GM18507 (cell line): ENCODE measurements at places on chromosomes 7 and 10.
A peak's percentile ranks its signal among the peaks of the same experiment; 100 is the strongest.

- DNase-seq, result no peak
Observed at GRCh38 chr10:78766603-78767002, 302.2 kb upstream of the ZMIZ1 start.

DNA sequence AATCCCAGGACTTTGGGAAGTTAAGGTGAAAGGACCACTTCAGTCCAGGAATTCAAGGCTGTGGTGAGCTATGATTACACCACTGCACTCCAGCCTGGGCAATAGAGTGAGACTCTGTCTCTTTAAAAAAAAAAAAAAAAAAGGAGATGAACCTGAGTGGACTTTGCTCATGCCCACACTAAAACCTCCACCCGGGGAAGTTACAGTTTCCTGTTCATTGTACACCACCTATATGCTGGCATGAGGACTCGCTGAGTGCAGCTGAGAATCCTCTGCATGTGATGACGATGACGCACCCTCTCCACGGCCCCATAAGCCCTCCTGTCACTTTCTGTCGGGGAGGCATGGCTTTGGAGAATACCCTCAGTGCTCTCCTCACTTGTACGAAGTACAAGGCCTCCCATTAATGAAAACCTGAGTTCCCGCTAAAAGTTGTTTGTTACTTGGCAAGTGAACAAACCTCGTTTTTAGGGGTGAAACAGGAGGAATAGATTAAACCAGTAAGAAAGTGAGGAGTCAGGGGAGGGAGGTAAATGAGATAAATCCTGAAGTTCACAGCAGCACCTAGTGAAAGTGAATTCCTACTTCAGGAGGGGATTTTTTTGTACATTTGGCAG, 15.9 kb downstream of the TMEM176B start:
- no peak for DNase-seq

GRCh38 chr7:33720870-33721269, 184.5 kb upstream of the BMPER start:
- DNase-seq, result no peak

DNA sequence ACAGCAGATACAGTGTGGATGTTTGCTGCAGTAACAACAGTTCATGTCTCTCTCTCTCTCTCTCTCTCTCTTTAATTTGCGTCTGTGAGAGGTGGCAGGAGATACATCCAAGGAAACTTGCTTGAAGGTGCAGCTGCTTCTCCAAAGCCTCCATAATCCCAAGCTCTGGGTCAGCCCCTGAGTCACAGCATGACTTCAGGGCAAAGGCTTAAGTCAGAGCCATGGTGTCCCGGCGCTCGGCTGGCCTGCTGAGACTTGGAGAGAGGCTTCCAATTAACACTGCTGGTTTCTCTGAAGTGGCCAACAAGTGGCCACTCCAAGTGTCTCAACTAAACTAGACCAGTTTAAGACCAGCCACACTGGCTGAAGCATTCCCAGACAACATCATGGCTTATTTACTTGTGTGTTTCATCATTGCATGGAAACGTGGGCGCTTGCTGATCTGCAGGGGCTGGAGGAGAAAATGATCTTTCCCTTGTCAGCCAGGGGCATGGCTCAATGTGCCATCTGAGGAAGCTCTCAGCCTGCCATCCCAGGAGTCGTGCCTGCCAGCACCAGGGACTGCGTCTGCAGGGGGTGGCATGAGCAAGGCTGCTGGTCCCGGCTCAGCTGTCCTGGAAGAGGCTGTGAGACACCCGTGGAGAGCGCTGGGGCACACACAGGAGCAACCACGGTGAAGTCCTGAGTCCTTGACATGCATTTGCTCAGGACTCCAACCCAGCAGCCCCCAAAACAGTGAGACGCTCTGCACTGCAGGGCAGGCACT, 254.2 kb downstream of the COBL start:
- no peak for DNase-seq

DNA sequence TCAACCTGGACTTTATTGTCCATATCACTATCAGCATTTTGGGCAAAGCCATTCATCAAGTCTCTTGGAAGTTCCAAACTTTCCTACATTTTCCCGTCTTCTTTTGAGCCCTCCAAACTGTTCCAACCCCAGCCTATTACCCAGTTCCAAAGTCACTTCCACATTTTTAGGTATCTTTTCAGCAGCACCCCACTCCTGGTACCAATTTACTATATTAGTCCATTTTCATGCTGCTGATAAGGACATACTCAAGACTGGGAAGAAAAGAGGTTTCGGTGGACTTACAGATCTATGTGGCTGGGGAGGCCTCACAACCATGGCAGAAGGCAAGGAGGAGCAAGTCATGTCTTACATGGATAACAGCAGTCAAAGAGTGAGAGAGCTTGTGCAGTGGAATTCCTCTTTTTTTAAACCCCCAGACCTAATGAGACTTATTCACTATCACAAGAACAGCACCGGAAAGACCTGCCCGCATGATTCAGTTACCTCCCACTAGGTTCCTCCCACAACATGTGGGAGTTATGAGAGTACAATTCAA, 50.2 kb downstream of the NRF1 start:
- DNase-seq, result no peak

DNA sequence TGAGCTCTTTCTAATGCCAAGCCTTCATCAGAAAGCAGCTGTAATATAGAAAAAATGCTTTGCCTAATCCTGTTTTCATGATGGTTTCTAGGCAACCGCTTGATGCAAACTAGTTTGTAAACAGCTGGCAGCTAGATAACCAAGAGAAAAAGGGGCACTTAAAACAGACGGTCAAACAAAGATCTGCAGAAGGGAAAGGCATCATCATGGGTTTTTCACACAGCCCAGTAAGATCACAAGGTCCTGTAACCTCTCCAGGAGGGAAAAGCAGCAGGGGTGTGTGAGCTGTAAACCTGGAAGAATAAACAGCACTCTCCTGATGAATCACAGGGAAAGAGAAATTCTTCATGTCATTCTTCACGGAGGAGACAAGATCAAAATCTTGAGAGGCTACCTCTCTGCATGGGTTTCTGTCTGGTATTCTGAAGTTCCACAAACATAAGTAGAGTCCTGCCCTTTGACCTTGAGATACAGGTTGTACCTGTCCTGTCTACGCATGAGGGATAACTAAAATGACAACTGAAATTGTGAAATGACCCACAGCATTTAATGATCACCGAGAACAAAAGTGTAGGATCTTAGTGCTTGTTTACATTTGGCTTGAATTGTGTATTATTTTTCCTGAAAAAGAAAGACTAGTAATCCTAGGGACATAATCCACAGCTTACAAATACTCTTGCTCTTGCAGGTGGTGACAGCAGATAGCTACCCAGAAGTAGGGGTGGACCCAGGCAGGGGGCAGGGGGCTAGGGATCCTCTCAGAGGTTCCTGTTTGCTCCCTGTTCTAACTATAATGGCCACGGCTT, 48.0 kb downstream of the CREB3L2 start:
- no peak for DNase-seq

DNA sequence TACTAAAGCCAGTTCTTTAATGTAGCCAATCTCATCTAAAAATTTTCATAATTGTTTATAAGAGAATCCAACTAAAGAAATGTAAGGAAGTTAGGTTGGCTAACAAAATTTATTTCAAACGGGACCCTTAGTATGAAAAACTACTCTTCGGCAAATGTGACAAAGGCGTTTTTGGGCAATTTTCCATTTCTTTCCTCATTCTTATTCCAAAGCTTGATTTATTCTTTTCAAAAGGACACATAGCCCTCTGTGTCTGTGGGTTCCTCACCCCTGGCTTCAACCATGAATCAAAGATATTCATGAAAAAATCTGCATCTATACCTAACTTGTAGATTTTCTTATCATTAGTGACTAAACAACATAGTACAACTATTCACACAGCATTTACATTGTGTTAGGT, 195.9 kb downstream of the ZMYND11 start:
- no peak for DNase-seq

- DNase-seq, result no peak
Observed at GRCh38 chr7:159107161-159107892, 37.3 kb downstream of the VIPR2 start.

DNA sequence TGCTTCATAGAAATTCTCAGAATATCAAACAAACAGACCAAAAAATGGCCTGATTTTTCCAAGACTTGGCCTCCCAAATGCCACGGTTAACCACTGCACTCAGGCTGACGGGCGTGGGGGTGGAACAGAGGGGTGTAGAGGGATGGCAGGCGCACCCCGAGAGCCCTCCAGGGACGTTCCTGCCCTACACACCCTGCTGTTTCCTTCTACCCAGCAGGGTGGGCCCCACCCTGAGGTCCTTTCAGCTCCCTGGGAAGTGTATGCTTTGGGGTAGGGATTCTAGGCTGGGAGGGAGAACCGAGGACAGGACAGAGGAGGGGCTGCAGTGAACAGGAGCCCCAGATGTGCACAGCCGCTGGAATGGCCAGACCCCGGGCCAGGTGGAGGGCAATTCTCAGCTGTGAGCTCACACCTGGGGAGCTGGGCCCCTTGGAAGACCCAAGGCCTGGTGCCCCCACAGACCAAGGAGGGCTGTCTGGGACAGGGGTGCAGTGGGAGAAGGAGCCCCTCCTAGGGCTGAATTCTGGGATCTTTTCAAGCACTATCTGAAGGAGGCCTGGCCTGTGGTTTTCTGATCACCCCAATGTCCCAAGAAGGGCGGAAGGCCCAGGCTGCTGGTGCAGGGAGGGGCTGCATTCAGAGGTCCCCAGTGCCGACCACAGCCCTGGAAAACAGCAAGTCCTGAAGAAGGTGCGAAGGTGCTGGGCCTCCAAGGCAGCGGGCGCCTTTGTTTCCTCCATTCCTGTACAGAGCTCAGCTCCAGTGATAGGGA, 32.9 kb upstream of the INPP5A start:
- DNase-seq, result no peak

DNA sequence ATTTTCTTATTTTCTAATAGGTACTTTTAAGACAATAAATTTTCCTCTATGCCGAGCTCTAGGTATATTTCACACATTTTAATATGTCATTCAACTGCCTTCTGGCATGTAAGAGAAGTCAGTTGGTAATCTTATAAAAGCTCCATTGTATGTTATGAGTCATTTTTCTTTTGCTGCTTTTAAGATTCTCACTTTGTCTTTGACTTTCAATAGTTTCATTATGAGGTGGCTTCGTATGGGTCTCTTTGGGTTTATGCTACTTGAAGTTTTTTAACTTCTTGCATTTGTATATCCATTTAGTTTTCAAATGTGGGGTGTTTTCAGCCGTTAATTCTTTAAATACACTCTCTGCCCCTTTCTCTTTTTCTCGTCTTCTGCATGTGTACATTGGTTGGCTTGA, 80.5 kb downstream of the ABCA13 start:
- DNase-seq, result peak; percentile 17

DNA sequence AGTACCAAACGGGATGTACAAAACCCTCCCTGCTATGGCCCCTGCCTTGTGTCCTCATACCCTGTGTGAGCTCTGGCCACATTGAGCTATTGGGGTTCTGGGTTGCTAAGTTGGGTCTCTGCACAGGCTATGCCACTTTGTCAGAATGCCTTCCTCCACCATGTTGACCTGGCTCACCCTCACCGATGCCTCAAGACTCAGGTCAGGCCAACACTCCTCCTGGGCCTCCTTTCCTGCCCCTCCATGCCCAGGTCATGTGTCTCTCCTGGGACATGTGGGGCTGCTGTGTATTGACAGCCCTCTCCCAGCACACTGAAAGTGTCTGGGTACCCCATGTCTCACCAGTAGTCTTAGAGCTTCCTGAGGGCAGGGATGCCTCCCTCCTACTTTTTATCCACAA, 14.6 kb downstream of the TRPV5 start:
- no peak for DNase-seq

DNA sequence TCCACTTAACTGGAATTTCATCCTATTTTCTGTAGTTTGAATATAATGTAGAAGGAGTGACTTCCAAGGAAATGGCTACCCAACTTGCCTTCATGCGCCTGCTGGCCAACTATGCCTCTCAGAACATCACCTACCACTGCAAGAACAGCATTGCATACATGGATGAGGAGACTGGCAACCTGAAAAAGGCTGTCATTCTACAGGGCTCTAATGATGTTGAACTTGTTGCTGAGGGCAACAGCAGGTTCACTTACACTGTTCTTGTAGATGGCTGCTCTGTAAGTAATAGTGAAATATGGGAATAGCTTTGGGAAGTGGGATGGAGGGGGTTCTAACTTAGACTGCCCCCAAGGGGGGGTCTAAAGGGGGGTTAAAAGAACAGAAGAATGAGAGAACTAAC, 34.5 kb downstream of the COL1A2 start:
- DNase-seq, result no peak

- DNase-seq, result no peak
Observed at GRCh38 chr10:117775526-117775925, 233.0 kb downstream of the EMX2 start.

- peak; percentile 1 for DNase-seq
Observed at GRCh38 chr7:135102372-135102771, 45.5 kb upstream of the TMEM140 start.

- DNase-seq, result no peak
Observed at GRCh38 chr10:62582804-62583208, 208.6 kb downstream of the ZNF365 start.

DNA sequence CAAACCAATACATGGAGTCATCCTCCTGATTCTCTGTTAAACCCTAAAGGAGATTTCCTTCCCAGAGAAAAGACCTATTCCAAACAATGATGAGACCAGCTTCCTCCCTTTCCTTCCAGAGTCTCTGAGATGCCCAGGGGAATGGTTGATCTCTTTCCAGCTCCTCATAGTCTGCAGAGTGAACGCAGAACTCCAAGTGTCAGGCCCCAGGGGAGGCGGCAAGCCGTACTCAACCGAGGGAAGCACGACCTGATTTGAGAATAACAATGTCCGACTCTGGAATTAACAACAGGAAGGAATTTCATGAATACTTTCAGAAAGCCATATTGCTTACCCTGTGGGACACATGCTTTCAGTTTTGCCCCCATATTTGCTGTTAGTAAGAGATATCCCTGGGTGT, 241.7 kb upstream of the GLI3 start:
- no peak for DNase-seq

GRCh38 chr7:34277016-34277802, 371.9 kb downstream of the BMPER start:
- DNase-seq, result no peak

- no peak for DNase-seq
Observed at GRCh38 chr7:92768501-92769393, 67.6 kb downstream of the CDK6 start.

DNA sequence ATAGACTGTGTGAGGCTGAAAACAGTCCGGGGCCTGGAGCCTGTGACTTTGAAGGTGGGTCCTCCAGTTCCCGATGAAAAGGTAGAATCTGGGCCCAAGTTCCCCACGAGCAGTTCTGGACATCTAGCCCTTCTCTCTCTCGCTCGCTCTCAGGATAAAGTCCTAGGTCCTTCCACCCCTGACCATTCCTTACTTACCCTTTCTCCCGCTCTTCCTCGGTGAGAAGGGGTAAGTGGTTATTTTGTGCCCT, 713 bp downstream of the IMMP2L start:
- no peak for DNase-seq

- DNase-seq, result no peak
Observed at GRCh38 chr10:55820071-55820470, 541.0 kb downstream of the ZWINT start.

DNA sequence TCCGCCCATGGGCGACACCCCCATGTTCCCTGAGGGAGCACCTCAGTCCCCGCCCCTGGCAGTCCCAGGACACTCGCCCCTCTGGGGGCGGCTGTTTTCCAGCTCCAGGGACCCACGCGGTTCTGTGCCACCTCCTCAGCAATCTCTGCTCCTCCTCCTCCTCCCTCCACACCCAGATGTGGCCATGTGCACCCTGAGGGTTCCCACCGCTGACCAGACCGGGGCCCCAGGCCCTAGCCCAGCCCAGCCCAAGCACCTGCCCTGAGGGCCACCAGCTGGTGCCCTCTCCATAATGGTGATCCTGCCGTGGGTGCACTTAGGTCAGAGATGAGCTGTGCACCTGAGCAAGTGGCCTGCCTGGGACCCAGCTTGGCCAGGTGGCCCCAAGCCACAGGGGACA, 25.1 kb downstream of the AP5Z1 start:
- DNase-seq, result no peak
